Occipital lobe (tissue), 3 donors: ENCODE measurements at places on chromosomes 3 and 15.

DNA sequence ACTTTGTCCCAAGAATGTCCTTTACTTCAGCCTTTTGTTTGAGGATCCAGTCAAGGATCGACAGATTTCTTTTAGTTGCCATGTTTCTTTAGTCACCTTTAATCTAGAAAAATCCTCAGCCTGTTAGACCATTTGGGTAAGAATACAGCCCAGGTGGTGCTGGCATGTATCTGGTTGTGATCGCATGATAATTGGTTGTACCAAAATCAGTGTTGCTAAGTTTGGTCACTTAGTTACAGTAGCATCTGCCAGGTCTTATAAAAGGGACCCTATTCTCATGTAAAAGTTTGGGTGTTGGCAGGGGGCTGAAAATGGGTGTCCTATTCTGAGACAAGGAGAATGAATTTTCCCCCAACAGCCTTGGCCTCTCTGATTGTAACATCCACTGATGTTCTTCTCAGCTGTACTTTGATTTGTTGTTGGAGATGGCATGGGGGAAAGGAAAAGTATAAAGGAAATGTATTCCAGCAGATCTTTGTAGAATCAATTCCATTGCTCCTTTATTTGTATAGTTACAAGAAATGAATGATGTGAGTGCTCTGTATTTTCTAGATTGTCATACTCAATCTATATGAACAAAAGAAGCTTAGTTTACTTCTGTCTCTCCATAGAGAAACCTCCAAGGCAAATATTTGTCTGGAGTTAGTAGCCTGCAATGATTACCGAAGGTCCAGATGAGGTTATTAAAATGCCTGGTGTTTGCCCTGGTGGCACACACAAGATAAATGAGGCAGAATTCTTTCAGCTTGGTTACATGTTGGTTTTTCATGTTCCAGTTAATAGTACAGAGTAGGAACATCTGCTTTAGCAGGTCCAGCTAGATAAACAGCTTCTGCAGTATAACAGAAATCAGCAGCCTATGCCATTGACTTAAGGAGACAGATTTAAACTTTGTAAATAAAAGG lies 65.7 kb downstream of the CMTM8 start:
- DNase-seq = no peak

- no peak for DNase-seq
Observed at GRCh38 chr15:99187936-99188335, 61.4 kb downstream of the TTC23 start.

GRCh38 chr3:137763594-137763938 lies 549 bp upstream of the SOX14 start:
- DNase-seq = no peak

DNA sequence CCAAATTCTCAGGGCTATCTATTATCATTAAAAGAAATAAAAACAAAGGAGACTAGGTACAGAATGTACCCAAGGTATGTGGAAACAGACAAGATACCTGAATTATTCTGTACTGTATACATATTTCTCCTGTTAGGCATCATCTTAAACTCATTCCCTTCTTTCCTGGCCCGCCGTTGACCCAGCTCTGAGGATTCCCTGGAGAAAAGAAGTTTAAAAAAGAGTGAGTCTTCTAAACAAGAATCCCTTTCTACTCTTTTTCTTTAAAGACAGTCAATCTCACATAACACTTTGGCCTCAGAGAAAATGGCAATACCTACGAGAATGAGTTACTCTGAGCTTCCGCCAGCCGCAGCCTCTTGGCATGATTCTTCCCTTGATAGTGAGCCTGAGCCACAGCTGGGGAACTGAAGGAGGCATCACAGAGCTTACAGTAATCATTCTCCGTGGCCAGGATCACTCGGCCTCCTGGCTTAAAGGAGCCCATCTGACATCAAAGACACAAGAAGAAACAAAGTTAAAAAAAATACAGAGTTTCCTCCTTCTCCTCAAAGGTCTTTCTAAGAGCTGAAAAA lies 44.2 kb downstream of the ZMAT3 start:
- DNase-seq = no peak

- peak; percentile 68 for DNase-seq
Observed at GRCh38 chr3:127697551-127698240, 24.9 kb downstream of the ABTB1 start.

DNA sequence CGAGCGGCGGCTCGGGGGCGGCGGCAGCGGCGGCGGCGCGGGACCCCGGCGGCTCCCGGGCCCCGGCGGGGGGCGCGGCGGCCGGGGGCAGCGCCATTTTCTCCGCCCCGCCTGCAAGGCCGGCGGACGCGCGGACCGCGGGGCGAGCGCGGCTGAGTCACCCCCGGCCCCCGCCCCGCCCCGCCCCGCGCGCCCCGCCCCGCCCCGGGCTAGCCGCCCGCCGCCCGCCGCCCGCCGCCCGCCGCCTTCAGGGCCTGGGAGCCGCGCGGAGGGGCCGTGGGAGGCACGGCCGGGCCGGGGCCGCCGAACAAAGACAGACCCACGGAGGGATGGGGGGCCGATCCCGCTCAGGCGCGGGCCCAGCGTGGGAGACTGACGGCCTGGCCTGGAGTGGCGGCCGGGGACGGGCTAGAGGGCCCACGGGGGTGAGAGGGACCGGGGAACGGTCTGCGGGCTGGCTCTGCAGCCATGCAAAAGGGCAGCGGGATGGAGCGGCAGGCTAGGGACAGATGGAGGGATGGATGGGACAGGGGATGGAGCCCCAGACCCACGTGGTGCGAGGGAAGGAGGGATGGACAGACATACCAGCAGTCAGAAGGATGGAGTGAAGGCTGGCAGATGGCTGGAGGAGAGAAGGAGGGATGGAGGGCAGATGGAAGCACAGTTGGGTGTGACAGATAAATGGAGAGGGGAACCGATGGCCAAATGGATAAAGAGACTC lies at the start of gene EIF4E3:
Gene EIF4E3 (minus strand): TSS at position 132 of the 721 bp plus-strand sequence. CDS start 35 bp downstream, at position 97.
- DNase-seq = no peak

GRCh38 chr15:63791228-63791627 lies 42.5 kb downstream of the HERC1 start:
- no peak for DNase-seq

DNA sequence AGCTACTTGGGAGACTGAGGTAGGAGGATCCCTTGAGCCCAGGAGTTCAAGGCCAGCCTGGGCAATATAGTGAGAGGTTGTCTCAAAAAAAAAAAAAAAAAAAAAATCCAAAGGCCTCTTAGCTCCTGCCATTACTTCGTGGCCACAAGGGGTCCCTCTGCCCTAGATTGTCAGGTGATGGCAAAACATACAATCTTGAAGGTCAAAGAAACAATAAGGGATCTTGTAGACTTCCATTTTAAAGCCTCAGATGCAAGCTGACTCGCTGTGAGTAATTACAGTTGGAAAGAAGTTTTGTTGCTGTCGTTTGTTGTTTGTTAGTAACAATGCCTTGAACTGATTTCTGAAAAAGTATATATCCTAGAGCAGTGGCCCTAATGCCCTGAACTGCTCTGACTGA lies 55.9 kb upstream of the PLCL2 start:
- no peak for DNase-seq

GRCh38 chr3:181715571-181716340 lies 4.0 kb downstream of the SOX2 start:
- no peak for DNase-seq

GRCh38 chr15:66066005-66066404 lies 187.5 kb downstream of the MEGF11 start:
- DNase-seq = no peak

GRCh38 chr3:56980243-56980642 lies 80.2 kb upstream of the SPATA12 start:
- DNase-seq = no peak

- no peak for DNase-seq
Observed at GRCh38 chr3:193794002-193794881, 201.2 kb downstream of the OPA1 start.

DNA sequence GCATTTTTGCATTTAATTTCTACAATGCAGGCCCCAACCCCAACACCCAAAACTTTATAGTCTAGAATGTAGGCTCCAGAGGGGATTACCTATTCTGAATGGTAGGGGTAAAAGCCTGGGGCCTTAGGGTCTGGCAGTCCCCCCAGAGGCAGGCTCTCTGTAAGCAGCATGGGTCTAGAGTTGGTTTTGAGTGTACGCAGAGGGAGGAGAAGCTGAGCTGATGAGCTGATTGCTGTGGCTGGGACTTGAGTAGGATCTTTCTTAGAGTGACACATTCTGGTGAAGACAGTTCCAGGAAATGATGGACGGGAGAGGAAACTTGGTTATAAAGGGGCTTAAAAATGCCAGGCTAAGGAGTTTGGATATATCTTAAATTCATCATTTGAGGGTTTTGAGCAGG lies 2.1 kb downstream of the LPP start:
- no peak for DNase-seq

DNA sequence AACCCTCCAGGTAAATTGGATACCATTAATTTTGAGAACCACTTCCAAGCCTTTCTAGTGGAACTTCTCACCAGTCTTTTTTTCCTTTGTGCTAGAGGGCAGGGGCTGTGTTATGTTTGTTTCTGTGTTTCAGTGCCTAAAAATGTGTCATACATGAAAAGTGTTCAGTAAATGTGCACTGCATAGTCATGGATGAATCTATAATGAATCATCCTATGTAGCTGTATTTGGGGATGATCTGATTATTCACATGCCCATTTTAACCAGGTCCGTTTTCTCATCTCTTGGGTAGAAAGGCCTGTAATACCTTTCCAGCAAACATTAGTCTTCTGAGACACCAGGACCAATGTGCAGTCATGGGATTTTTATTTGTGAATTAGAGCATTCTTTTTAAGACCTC lies 583.0 kb upstream of the GOLIM4 start:
- no peak for DNase-seq

GRCh38 chr15:23387621-23388190 lies 33.2 kb downstream of the GOLGA8S start:
- DNase-seq = no peak

- DNase-seq = no peak
Observed at GRCh38 chr15:78564743-78565096, 600 bp upstream of the CHRNA5 start.

DNA sequence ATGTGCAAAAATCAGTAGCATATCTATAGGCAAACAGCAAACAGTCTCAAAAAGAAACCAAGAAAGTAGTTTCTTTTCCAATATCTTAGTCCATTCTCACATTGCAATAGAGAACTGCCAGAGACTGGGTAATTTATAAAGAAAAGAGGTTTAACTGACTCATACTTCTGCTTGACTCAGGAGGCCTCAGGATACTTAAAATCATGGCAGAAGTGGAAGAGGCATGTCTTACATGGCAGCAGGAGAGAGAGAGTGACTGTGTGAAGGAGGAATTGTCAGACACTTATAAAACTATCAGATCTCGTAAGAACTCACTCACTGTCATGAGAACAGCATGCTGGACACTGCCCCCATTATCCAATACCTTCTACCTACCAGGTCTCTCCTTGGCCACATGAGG lies 327.9 kb upstream of the EPHA3 start:
- no peak for DNase-seq

- DNase-seq = no peak
Observed at GRCh38 chr3:190121383-190121782, 686 bp upstream of the P3H2 start.

- peak; percentile 39 for DNase-seq
Observed at GRCh38 chr15:47184003-47184907, 533.0 kb upstream of the SEMA6D start.

GRCh38 chr15:41024131-41024530 lies 70.9 kb downstream of the CHAC1 start:
- no peak for DNase-seq

DNA sequence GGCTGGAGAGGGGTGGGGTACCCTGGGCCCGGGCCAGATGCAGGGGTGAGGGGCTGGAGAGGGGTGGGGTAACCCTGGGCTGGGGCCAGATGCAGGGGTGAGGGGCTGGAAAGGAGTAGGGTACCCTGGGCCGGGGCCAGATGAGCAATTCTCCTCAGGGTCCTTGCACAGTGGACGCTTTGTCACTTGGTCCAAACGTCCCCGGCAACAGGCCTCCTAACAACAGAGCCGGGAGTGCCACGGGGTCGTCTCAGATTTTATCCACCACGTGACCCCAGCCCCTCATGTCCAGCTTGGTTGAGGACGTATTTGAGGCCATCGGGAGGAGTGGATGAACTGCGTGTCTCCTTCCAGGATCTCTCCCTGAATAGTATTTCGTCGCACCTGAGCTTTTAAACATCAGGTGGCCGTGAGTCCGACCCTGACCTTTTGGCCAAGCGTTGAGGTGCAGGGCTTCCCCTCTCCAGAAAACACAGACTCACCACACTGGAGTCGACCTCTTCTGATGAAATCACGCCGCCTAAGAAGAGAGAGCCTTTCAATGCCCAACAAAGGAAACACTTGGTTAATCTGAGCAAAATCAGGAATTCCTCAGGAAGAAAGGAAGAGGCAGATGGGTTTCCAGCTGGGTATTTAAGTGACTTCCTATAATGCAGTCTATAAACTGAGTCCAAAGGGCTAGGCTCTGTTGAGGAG lies 12.8 kb upstream of the LRRC15 start:
- no peak for DNase-seq

- DNase-seq = no peak
Observed at GRCh38 chr3:4754180-4755086, 224.8 kb upstream of the BHLHE40 start.

GRCh38 chr3:127720161-127720823 lies 47.5 kb downstream of the ABTB1 start:
- DNase-seq = no peak

GRCh38 chr15:81336568-81336967 lies 12.6 kb upstream of the STARD5 start:
- no peak for DNase-seq

DNA sequence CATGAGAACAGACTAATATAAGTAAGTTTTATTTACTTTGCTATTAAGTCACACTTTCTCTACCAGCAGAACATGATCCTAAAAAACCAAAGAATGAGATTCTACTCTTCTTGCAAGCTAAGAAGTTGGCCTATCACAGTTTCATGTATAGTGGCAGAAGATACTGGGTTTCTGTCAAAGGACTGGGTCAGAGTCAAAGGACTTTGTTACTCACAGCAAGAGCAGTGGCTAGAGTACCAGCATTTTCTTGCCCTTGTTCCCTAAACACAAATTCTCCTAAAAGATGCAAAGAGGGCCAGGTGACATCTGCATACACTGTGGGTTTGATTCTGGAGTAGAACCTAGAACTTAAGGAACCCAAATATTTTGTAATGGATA lies 105.2 kb downstream of the CBLB start:
- no peak for DNase-seq

GRCh38 chr3:23488618-23489017 lies 285.5 kb downstream of the UBE2E2 start:
- no peak for DNase-seq

DNA sequence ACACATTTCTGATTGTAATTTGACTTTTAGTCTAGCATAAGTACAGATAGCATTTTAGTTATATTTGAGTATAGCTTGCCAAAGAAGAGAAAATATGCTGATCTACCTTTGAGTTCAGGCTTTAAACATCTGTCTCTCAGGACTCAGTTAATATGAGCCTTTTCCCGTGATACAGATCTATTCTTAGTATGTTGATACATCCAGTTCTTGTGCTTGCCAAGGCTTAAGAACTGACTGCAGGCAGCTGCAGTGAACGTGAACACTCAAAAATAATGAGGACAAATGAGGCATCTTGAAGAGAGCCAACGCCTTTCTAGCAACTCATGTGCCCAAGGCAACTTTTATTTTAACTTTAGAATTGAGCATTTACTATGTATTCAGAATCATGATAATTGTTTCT lies 325.5 kb downstream of the SI start:
- DNase-seq = no peak
